ENCODE measurements at places on chromosomes 16 and 17.

- no peak for DNase-seq
Observed at GRCh38 chr17:56602292-56603130, 9.0 kb downstream of the NOG start.

GRCh38 chr17:63350364-63350763 is 95.7 kb downstream of the CYB561 start:
- no peak for DNase-seq

DNA sequence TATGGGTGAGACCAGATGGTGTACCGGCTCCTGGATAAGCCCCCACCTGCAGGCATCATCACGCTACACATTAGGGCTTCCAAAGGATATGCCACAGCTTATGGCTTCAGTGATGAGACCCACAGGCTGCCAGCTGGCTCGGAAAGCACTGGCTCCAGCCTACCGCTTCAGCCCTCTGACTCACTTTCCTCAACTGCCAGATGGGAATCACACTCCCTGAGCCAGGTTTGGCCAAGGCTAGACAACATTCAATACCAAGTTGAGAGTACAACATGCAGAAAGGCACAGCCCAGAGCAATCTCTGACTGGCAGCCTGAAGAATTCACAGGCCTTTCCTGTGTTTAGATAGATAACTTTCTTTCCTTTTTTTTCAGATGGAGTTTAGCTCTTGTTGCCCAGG is 10.3 kb downstream of the CENPV start:
- DNase-seq, result no peak

- DNase-seq, result no peak
Observed at GRCh38 chr17:42138749-42139492, 15.9 kb downstream of the RAB5C start.

GRCh38 chr17:41811549-41812380 is at the start of gene P3H4:
TSS of gene P3H4 (minus strand) at chr17:41811949. CDS start at chr17:41811915, 34 bp downstream.
- peak; percentile 60 for DNase-seq

DNA sequence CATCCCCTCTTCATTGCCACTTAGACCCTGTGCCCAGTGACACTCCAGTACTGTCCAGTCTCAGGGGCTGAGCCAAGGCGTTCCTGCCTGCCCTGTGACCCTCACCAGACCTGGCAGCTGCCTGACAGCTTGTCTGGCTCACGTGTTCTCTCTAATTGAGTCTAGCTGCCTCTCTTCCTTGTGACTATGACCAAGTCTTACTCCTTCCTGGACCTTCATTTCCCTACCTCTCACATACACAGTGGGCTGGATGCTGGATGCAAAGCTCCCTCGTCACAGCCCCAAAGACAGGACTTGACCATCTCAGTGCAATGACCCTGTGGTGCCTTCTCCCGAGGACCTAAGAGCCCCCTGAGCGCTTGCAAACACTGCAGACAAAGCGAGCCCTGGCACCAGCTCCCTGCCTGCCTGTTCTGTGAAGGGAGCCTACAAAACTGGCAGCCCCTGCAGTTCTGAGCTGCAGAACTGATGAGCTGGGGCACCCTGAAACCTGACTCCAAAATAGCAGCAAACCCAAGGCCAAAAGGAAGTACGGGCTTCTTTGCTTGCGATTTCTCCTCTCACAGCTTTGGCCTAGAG is 1.7 kb downstream of the DEXI start:
- DNase-seq, result no peak

DNA sequence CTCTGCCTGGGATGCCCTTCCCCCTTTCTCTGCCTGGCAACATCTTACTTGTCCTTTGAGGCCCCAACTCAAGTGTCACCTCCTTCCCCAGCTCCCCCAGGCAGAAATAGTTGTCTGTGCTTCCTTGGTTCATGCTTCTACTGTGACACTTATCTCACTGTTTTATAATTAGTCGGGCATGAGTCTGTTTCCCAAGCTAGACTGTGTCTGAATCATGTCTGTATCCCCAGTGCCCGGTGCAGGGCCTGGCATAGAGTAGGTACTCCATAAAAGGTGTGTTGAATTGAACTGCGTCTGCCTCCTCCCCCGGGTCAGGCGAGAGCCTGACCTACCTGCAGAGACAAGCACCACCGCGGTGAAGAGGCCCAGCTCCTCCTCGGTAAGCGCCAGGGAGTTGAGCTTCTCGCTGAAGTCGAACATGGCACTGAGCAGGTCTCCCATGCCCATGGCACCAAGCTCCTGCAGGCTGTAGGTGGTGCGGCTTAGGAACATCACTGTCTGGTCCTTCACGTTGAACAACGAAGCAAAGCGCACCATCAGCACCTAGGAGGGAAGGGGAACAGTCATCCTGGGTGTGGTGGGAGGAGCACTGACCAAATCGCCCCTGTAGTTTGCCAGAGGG is 6.7 kb downstream of the NR1D1 start:
- DNase-seq, result no peak

DNA sequence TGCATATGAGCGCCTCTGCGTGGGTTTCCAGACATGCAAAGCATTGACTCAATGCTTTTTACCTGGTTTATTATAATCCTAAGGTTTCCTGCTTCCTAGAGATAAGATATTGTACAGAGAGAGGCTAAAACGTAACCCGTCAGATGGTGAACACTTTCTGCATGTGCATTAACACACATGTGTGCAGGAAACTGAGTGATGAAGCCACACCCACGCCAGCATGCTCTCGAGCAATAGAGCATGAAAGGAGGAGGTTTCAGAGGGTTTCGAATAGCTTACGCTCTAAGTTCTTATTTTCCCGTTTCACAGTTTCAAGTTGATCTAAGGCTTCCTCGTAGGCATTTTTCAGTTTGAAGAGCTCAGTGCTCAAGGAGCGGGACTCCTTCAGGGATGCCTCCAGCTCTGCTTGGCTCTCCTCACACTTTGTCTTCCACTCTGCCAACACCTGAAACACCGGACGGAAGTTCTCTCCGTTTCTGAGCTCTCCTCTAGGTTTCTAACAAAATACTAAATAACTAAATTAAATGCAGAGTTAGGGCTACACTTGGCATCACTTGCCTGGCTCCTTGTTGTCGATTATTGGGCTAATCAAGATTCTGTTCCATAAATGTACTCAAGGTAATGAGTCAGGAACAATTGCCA is 23.2 kb downstream of the MYH3 start:
- no peak for DNase-seq

GRCh38 chr16:66720766-66721165 is 24.2 kb upstream of the CMTM4 start:
- DNase-seq, result no peak

DNA sequence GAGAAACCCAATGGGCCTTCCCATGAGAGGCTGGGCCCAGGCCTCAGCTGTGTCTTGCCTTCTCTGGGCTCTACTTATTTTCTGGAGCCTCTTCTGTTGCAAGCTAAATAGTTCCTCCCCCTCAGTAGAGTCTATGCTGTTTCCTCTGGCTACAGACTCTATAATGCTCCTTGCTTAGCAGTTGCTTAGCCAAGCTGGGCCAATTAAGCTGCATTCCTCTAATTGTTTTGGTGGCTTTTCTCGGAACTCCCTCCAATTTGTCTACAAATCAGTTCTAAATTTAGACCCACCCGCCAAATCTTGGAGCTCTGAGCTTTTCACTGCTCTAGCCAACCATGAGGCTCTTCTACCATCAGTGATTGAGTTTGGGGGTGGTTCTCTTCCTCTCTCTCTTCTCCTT is 302.7 kb upstream of the ASIC2 start:
- no peak for DNase-seq

DNA sequence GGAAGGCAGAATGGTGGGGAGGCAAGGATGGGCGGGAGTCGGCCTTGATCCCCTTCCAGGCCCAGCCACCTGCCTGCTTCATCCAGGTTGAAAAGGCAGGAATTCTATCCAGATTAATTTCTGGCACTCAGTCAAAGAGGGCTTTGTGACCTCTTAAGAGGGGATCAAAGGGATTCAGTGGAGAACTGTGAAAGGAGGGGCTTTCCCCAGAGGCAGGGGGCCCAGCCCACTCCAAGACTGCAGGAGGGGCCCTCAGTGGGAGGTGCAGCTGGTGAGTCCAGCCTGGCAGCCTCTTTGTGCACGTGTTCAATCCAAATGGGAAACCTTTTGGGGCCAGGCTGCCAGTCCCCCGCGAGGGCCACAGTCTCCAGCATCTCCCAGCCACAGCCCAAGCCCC is 148.5 kb upstream of the PLCG2 start:
- DNase-seq, result no peak

DNA sequence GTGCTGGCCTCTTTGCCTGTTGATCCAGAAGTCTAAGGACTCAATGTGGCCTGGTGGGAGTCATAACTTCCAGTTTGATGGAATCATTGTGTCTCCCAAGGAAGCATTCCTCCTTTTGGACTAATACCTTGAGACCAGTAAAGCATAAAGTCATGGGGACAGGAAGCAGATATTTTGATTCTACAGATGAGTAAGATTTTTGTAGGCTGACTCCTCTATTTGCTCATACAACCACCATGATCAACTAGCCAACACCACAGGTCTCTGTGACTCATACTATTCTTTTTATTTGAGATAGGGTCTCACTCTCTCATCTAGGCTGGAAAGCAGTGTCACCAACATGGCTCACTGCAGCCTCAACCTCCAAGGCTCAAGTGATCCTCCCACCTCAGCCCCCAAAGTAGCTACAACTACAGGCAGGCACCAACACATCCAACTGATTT is 6.2 kb downstream of the MT2A start:
- no peak for DNase-seq

DNA sequence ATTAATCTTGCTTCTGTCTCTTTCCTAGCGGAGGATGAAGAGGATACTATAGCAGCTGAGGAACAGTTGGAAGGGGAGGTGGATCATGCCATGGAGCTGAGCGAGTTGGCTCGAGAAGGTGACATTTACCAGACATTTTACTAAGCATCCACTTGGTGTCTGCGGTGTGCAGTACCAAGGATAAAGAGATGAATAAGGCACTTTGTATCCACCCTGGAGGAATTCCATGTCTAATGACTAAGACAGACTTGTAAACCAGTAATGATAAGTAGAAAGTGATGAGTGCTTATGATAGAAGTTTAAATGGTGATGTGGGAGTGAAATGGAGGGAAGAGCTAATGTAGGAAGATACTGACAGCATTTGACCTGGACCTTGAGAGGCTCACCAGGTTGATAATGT is 12.0 kb downstream of the SRCAP start:
- DNase-seq, result no peak

DNA sequence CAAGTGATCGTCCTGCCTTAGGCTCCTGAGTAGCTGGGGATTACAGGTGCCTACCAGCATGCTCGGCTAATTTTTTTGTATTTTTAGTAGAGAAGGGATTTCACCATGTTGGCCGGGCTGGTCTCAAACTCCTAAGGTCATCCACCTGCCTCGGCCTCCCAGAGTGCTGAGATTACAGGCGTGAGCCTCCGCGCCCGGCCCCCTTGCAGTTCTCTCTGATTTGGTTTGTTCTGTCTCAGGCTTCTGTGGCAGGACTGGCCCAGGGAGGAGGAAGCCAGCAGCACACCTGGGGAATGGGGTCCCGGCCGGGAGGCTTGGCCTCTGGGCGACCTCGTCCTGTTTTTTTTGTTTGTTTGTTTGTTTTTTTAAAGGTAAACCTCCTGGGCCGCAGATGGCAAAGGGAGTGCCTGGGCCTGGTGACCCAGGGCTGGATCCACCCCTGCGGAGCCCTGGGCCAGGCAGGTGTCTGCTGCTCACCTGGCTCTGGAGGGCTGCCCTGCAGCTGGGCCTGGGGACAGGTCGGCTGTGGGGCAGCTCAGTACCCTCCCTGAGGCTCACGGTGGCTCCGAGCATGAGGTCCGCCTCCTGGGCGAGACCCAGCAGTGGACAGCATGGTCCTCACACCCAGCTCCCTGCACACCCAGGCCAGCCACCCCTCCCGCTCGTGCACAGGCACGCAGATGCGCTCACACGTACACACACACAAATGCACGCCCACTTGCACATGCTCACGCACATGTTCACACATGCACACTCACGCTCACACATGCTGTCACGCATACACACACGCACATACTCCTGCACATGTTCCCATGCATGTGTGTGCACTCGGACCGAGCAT is 3.3 kb upstream of the NUDT16L1 start:
- DNase-seq, result no peak
